ENCODE measurements at places on chromosomes 3 and 15.
A peak's percentile ranks its signal among the peaks of the same experiment; 100 is the strongest.

DNA sequence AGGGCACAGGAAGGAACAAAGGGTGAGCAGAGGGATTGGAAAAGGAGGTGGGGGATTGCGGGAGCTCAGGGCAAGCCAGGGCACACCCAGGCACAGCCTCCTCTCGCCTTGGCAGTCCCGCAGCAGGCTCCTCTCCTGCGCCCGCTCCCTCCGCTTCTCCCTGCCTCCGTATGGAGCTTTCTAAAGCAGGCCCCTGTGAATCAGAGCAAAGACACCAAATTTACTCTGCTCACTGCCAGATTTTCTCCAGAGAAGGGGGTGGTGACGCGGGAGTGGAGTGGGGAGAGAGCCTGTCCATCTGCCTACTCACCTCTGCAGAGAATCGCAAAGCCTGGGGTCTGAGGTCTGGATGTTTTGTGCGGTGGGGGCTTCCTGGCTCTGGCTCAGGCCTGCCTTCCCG lies 20.0 kb downstream of the ATP2B2 start:
- DNase-seq, result no peak

DNA sequence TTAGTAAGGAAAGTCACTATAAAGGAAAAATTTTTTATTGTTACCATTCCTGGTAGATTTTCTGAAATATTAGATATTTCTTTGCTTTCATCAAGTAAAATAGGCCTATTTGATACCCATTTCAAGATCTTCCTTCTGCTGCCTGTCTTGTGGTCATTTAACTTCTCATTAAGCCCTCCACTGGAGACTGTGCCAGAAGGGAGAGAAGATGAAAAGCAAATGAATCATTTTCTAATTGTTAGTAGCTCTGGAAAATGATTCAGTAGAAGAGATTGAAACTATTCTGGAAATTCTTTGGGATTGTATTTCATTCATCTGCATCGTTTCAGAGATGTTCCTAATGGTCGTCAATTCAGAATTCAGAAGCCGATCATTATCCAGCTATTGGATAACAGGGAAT lies 3.2 kb downstream of the KCTD6 start:
- no peak for DNase-seq

- no peak for DNase-seq
Measured at GRCh38 chr3:13376091-13376490, 44.0 kb downstream of the NUP210 start.

DNA sequence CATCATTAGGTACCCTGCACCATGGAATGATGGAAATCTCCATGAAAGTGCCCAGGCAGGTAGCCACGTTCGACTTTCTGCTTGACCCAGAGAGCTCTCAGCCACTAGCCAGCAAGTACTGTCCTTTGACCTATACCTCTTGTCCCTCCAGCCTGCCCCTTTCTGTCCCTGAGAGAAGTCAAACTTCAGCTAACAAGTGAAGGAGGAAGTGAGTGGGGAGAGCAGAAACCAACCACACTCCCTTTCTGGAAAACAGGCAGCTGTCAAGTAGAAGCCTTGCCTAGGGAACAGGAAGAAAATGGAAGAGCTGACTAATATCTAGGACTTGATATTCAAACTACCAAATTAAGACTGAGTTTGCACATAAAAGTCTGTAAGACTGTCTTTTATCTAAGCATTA lies 30.3 kb upstream of the FSTL1 start:
- DNase-seq, result no peak

- DNase-seq, result no peak
Measured at GRCh38 chr15:91118817-91119590, 18.9 kb downstream of the SV2B start.

GRCh38 chr3:43707998-43708397 lies 17.3 kb downstream of the ABHD5 start:
- peak; percentile 82 for DNase-seq

GRCh38 chr3:172202797-172203196 lies 163.4 kb downstream of the FNDC3B start:
- no peak for DNase-seq
